ENCODE measurements at places on chromosomes 2 and 18.

GRCh38 chr2:46563186-46563585, 83.8 kb downstream of the TMEM247 start:
- no peak for DNase-seq

DNA sequence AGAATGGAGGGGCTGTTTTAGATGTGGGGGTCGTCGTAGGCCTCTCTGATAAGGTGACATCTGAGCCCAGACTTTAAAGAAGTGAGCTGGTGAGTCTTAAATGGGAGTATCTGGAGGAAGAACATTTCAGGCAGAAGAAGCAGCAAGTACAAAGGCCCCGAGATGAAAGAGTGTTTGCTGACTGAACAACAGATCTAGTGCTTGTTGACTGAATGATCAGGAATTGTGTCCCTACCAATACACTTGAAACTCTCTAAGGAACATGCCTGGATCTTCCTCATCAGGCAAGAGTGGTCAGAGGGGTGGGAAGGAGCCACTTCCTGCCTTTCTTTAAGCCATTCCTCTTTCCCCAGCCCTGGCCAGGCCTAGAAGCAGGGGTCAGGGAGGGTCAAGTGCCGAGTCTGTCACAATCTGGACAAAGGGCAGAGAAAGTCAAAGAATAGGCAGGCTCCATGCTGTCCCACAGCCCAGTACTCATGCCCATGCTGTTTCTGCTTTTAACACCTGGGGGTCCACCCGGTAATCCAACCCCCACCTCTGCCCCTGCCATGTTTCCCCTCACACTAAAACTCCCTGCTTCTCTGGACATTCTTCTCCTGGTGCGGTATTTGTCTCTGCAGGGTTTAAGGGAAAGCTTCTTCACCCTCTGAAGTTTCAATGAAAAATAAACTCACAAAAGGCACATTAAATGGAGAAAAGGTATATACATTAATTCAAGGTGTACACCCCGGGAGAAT, 3.0 kb upstream of the TMEM37 start:
- DNase-seq: no peak

DNA sequence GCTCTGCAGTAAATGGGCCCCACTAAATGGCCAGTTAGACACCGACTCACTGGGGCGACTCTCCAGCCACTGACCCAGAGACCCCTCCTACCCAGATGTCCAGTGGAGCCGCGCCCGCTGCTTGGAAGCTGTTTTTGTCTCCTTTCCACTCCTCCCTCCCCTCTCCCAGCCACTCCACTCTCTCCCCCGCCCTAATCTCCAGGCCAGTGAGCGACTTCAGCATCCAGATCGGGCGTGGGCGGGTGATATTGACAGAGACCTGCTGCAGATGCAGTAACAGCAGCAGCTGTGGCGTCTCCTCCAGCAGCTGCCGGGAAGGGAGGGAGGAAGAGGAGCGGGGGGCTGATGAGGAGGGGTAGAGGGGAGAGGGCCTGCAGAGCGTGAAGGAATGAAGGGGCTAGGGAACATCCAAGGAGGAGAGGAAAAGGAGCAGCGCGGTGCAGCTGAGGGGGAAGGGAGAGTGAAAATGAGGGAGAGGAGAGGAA, at the start of gene SCN7A:
Gene SCN7A, minus strand, starts transcription at position 110 of the 485 bp plus-strand sequence. CDS start 16,553 bp downstream, outside the sequence.
- DNase-seq: no peak

GRCh38 chr2:100820523-100821254, 750 bp downstream of the NPAS2 start:
- no peak for DNase-seq

- no peak for DNase-seq
These were observed 119.6 kb downstream of the SLC8A1 start for GRCh38 chr2:40332191-40332826.

- no peak for DNase-seq
These were observed 1069.2 kb upstream of the CHAC2 start for GRCh38 chr2:52698408-52698807.

GRCh38 chr2:102657770-102658169, 38.4 kb downstream of the SLC9A2 start:
- DNase-seq: no peak

GRCh38 chr2:127233710-127234109, 13.6 kb upstream of the CYP27C1 start:
- DNase-seq: no peak

- DNase-seq: no peak
These were observed 207.7 kb upstream of the CRIM1 start for GRCh38 chr2:36147670-36148390.

GRCh38 chr2:62140426-62141141, 55.3 kb upstream of the B3GNT2 start:
- no peak for DNase-seq

- DNase-seq: no peak
These were observed 2112.6 kb upstream of the PIK3C3 start for GRCh38 chr18:39842366-39842914.

GRCh38 chr2:233381638-233381995, 27.3 kb downstream of the DGKD start:
- DNase-seq: no peak

DNA sequence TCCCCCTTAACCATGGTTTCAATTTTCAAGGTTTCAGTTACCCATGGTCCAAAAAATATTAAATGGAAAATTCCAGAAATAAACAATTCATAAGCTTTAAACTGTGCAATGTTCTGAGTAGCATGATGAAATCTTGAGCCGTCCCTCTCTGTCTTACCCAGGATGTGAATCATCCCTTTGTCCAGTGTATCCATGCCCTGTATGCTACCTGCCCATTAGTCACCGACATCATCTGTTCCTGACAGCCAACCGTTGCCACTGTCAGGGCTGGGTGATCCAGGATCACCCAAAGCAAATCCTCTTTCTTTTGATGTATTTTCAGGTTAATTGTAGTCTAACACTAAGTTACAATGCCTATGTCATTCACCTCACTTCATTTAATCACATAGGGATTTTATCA, 15.7 kb upstream of the OLA1 start:
- DNase-seq: no peak

Data from T-helper 1 cell (primary cell).